ENCODE measurements at places on chromosomes 2 and 18.

DNA sequence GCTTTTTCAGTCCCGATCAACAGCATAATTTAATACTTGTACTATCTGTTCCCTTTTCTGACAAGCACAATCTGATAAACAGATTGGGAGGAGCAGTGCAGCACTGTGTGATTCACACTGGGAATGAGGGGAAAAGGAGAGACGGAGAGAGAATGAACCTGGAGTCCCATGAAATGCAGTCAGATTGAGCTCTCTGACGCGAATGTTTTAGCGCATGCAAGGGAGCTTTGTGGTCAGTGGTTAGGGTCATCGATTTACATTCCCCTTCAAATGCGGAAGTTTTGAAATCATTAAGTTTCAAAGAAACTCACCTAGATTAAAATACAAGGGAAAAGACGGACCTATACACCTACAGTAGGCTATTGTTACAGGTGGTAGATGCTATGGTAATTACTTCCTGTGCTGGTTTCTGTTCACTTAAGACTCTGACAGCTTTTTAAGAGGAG, 99.6 kb downstream of the KCTD1 start:
- no peak for DNase-seq

- DNase-seq, result no peak
Measured at GRCh38 chr2:198178766-198179165, 374.4 kb downstream of the PLCL1 start.

DNA sequence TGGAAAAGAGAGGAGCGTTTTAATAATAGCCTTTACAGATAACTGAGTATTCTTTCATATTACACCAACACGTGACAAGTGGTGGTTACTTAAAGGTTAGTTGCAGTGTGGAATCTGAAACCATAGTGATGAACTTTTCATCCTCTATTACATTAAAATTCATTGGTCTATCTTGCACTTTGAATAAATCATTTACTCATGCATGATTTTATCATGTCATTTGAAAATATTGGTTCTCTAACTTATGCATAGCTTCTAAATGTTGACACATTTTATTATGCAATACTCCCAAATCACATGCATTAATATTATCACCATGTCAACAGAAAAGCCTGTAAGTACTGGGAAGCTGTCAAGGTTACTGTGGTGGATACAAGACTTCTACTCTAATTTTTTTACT, 1432.2 kb downstream of the LRP1B start:
- DNase-seq, result no peak

- no peak for DNase-seq
Measured at GRCh38 chr2:27041752-27042151, 9.0 kb downstream of the TMEM214 start.

GRCh38 chr2:241818229-241818942, 9.4 kb downstream of the NEU4 start:
- DNase-seq, result no peak

All from stimulated activated CD8-positive, alpha-beta memory T cell treated with anti-CD3 and anti-CD28 coated beads, Interleukin-2, amount 100 ng/mL, for 1 hour (primary cell).